ENCODE measurements at places on chromosomes 11 and 22.

DNA sequence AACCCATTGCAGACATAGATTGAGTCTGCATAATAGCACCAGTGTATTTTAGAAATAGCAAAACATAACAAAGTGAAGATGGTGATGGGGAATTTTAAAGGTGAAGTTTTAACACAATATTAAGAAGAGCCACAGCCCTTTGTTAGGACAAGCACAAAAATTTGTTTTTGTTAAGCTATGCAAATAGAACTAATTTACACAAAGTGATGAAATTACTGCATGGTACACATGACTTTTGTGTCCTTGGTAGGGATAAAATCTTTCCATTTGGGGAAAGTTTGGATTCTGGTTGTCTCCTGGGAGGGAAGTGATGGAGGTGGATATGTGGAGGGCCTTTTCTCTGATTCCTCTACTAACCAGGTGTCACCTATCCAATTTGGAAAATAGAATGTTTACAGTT is 50.4 kb upstream of the MTNR1B start:
- DNase-seq, result no peak

GRCh38 chr22:49958931-49959781 is 1.4 kb upstream of the PIM3 start:
- no peak for DNase-seq

DNA sequence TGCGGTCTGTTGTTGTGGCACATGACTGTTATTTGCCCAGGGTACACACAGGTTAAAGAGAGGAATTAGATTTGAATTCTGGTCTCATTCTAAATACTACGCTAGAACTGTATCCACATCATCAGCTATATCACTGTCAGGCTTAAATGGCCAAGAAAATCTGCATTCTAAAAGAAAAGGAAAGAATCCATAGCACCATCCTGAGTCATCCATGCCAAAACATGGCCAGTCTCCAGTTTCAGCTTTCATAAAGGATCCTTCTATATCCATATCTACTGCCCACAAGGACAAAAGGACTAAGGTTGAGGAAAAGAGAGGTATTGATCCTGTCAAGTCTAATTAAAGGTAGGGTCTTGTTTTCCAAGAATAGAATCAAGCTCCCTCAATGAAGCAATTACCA is 73.6 kb upstream of the GDPD4 start:
- DNase-seq, result no peak

- DNase-seq, result no peak
These were observed 9.5 kb upstream of the CBX6 start for GRCh38 chr22:38881464-38881871.

DNA sequence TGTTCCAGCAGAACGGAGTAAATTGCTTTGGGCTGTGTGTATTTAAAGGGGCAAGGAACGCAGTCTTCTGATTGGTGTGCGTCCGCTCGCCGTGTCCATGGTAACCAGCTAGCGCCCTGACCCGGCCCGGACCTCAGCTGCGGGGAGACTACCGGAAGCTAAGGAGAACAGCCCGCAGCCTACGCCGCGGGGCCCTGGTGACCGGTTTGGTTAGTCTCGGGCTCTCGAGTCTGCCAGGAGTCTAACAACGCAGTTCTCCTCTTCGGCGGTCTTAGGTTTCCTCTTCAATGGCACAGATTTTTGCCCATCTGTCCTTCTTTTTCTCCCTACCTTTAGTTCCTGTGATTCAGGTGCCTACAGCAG is 3.5 kb upstream of the OR56A3 start:
- DNase-seq, result no peak

GRCh38 chr11:134623711-134624110 is 211.7 kb upstream of the B3GAT1 start:
- DNase-seq, result no peak

GRCh38 chr22:22526125-22526912 is 6.2 kb upstream of the ZNF280A start:
- no peak for DNase-seq

DNA sequence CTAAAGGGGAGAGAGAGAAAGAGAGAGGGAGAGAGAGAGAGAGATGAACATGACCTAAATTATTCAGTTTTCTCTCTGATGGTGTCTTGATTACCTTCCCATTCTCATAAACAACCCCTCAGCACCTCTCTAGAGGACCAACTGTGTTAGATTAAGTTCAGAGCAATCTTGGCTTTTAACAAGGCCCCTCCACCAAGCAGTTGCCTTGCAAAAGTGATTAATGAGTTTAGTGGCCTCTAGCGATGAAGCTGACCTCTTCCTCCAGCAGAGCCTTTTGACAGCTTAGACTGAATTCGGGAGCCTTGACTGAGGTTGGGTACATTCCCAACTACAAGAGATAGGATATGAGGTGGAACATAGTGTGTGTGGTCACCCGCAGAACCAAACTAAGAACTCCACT is 66.1 kb downstream of the ARL14EP start:
- no peak for DNase-seq

DNA sequence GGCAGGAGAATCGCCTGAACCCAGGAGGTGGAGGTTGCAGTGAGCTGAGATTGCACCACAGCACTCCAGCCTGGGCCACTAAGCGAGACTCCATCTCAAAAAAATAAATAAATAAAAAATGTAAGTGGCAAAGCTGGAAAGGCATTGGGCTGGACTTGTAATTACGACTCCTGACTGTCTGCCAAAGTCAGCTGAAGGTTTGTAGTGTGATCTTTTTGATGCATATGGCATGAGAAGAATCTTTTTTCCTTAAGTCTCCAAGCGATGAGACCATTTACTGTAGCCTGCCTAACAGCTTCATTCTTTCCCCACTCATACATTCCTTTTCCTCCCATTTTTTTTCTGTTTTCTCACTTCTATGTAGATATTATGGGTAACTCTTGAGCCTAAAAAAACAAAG is 24.8 kb downstream of the CTNND1 start:
- no peak for DNase-seq

DNA sequence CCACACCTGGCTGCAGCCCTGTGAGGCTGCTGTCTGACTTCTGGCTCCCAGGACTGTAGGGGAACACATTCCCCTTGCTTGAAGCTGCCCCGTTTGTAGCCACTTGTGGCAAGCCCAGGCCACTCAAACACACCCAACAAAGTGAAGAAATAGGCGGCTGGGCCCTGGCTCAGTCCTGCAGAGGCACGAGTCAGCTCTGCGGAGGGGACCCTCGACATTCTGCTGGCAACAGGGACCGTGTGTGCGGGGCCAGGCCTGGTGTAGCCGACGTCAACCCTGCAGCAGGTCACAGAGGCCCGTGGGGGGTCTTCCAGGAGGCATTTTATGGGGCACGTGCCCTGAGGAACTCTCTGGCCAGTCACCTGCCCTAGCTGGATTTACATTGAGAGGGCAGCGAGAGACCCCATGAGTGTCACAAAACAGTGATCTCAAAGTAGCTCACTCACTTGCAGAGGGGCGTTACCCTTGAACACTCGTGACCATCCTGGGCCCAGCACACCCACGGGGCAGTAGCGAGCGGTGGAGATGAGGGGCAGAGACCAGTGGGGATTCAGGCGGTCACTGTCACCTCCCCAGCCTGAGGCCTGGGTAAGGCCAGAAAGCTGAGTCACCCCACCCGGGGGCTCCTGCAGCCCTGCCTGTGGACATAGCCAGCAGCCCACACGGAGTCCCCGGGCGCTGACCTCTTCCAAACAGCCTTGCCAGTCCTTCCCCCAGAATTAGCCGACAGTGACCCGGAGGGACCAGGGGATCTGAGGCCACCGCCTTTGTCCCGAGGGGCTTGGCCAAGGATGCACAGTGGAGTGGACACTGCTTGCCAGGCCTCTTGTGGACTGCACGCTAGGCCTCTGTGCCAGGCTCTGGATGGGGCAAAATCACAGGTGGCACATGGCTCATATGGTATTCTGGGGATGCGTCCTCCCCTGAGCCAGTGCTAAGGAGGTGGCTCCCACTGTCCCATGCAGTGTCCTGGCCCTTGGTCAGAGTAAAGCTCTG is 139.5 kb downstream of the CTTN start:
- DNase-seq, result no peak

GRCh38 chr11:44957040-44957515 is 6.4 kb upstream of the TP53I11 start:
- DNase-seq, result no peak

DNA sequence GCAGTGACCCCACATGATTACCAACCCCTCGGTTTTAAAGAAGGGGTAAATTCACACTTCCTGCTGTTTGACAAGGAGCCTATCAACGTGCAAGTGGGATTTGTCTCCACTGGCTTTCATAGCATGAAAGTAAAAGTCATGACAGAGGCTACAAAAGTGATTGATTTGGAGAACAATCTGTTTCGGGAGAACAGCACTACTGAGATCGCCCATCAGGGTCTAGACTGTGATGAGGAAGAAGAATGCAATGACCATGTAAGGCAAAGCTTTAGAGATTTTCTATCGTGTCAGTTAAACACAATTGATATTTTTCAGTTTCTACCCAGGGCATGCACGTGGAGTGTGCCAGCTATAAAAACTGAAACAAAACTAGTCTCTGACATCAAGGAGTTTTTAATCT is 41.7 kb downstream of the HORMAD2 start:
- DNase-seq, result no peak

- DNase-seq, result no peak
These were observed 103.4 kb upstream of the NECTIN1 start for GRCh38 chr11:119832202-119832935.

GRCh38 chr11:9301720-9302119 is 12.7 kb downstream of the TMEM41B start:
- DNase-seq, result no peak

- no peak for DNase-seq
These were observed 17.6 kb downstream of the MYH9 start for GRCh38 chr22:36369922-36370791.

- DNase-seq, result no peak
These were observed 53.0 kb downstream of the CTSC start for GRCh38 chr11:88284336-88285050.

DNA sequence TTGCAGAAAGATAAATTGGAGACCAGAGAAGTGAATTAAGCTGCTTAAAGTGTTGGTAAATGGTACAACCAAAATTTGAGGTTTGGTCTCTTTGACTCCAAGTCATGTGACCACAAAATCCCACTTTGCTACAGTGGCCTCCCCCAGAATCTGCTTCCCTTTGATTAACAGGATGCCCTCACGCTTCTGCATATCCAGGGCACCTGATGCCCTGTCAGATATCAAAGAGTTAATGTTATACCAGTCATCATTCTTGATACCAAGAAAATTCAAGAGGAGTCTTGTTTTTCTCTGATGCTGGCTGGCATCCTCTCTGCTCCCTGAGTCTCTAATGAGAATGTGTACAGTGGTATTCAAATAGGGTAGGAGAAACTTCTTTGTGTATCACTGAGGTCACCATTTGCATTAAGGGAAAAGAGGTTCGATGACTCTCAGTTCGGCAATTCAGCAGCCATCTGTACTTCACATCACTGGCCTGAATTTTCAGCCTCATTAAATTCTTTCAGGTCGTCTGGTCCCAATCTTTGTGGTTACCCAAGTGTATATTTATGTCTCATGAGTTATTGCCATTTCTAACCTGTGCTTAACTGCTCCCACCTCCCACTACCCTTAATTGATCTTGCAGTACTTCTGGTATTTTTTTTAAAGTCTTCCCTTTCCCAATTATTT is 73.9 kb downstream of the BDNF start:
- no peak for DNase-seq

GRCh38 chr11:41963406-41963805 is 504.0 kb upstream of the LRRC4C start:
- no peak for DNase-seq

- DNase-seq, result no peak
These were observed at the start of gene BARX2 for GRCh38 chr11:129375751-129376657. Gene BARX2, plus strand, starts transcription at chr11:129375848. Its CDS starts 188 bp downstream, at chr11:129376036.

DNA sequence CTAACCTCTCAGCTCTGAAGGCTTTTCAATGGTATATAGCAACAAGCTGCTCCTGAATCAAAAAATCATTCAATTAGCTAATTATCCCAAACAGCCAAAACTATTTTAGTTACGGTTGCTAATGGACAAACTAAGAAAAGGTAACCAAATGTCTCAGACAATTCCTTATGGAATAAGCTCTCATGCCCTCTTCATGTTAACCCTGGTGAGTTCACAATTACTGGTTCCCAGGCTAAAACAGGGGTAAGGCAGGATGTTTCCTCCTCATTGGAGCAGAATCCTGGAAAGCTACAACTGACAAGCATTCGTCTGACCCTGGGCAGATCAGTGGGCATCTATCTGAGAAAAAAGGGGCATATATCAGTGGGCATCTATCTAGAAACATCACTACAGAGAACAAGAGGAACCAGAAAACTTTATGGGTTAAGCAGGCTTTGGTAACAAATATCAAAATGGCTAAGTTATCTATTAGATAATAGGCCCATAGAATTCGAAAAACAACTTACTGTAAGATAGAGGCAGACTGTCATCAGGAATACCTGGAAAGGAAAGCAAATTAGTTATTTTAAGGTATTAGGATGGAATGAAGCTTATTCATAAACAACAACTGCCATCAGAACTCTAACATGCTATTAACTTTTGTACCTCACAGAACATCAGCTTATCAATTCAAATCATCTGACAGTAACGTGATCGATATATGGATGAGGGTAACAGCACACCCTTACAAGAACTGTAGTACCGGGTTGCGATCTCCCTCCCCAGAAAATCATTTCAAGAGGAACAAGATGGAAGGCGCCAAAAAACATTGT is 14.8 kb upstream of the WDR74 start:
- DNase-seq, result no peak

- DNase-seq, result no peak
These were observed 27.7 kb upstream of the TP53I11 start for GRCh38 chr11:44978274-44978960.

DNA sequence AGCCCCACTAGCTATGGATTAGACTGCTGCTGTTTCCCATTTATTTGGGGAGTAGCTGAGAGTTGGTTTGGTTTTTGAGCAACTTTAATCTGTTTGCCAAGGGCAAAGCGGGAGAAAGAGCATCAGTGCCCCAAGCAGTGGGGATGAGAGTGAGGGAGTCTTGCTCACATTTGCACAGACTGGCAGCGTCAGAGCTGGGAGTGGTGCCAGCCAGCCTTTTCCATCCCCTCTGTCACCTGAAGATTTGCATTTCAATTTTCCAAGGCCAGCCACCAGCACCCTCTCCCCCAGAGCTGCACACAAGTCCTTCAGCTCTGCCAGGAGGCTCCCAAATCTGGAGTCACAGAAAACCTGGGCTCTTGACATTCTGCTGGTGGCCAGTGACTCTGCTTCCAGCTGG is 21.0 kb upstream of the UVRAG start:
- DNase-seq, result no peak

- no peak for DNase-seq
These were observed 153.0 kb downstream of the LRRC4C start for GRCh38 chr11:41306431-41306830.

DNA sequence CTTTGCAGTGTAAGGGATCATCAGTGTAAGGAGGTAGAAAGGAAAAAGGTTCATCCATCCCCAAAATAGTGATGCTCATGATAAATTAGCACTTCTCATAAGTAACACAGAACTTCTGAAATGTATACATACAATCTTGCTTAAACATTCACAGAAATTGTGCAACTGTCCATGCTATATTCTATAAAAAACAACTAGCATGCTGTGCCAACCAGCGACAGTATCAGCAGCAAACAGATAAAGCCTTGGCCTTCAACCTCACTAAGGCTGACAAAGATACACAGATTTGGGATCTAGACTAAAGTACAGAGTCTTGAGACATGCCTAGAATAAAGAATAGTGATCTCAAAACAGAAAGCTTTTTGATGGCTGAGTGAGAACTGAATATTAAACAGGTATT is 74.1 kb upstream of the CHRM4 start:
- DNase-seq, result no peak
